ENCODE measurements at places on chromosomes 1 and 21.

- no peak for DNase-seq
These were observed 382.8 kb downstream of the AMY1C start for GRCh38 chr1:104132382-104132973.

- no peak for DNase-seq
These were observed 230.1 kb downstream of the DUSP10 start for GRCh38 chr1:221511797-221512196.

DNA sequence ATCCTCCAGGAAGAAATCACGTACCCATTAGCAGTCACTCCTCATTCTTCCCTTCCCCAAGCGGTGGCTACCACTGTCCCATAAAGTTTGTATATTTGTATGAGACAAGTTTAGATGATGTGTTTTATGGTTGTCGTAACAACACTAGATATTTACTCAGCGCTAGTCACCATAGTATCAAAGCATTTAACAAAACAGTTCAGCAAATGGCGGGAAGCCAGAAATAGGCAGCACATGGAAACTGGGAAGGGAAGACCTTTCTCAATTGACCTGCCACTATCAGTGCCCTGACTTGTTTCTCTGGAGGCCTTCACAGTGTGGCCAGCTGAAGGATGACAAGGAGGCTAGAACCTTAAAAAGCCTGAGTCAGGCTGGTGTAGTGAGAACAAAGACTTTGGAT is 31.1 kb downstream of the CNST start:
- no peak for DNase-seq

DNA sequence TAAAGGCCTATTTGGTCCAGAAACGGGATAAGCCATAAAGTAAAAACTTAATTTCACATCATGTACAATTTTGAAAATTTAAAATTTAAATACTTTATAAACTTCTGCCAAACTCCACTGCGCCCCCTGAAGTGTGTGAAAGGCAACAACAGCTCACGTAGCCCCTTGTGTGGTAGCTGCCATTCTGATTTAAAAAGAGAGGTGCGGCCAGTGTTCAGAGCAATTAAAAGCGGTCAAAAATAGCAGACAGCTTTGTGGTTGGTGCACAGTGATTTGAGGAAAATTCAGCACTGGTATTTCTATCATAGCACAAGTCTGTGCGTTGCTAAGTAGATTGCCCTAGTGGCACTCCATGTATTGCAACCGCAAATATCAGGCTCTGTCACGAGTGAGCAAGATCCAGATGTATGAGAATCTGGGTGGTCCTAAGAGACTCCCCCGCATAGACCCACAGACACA is 122.5 kb downstream of the ATG4C start:
- no peak for DNase-seq

GRCh38 chr1:157870490-157870889 is 28.9 kb upstream of the CD5L start:
- no peak for DNase-seq

- no peak for DNase-seq
These were observed 14.7 kb upstream of the LY9 start for GRCh38 chr1:160781186-160781766.

DNA sequence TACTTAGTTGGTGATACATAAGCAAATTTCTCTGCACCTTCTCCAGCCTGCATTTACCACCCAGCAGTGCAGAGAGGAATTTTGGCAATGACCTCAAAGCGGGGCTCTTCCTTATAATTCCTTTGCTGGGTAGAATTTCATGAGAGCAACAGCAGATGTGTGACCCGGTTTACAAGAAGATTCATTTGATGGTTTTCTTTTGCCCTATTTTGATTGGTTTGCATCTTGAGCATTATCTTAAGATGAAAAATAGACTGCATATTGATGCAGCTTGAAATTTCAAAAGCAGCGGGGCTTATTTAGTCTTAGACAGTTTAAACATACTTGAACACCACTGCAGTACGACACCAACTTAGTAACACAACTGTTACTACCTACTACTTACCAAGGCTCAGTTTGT is 378.9 kb downstream of the TTLL7 start:
- no peak for DNase-seq

DNA sequence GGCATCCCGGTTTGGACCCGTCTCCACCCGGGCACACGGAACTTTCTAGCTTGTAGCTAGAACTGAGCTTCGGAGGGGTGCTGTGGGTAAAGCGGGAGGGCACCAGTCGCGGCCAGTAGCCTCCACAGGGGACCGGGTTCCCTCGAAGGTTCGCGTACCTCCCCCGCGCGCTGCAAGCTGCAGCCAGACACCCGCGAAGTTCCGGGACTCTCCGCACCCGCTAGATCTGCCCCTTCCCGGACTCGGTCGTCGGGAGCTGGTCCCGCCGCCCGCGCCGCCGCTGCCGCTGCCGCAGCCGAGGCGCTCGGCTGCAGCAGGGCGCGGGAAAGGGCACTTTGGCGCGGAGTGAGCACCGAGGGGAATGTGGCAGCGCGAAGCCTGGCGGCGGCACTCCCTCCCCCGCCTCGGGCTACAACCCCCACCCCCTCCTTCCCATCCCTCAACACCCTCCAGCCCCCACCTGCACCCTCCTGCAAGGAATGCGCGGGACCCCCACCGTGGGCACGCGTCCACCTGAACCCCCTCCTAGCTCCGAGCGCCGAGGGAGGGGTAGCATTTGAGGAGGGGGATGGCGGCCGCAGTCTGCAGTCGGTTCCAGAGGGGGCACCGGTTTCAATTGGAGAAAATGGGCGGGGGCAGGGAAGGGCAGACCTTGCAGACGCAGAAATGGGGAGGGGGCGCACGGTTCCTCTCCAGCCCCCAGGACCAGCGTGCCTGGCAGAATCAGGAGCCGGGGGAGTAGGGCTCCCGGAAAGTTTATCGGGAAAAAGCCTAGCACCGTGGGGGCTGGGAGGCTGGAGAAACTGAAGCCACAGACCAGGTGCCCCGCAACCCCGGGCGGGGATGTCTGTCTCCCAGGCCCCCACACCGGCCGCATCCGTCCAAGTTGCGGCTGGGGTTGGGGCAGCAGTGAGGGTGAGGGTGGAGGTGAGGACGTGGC is 968 bp downstream of the CSMD2 start:
- DNase-seq = no peak

GRCh38 chr1:193458628-193459027 is 272.2 kb upstream of the B3GALT2 start:
- no peak for DNase-seq

DNA sequence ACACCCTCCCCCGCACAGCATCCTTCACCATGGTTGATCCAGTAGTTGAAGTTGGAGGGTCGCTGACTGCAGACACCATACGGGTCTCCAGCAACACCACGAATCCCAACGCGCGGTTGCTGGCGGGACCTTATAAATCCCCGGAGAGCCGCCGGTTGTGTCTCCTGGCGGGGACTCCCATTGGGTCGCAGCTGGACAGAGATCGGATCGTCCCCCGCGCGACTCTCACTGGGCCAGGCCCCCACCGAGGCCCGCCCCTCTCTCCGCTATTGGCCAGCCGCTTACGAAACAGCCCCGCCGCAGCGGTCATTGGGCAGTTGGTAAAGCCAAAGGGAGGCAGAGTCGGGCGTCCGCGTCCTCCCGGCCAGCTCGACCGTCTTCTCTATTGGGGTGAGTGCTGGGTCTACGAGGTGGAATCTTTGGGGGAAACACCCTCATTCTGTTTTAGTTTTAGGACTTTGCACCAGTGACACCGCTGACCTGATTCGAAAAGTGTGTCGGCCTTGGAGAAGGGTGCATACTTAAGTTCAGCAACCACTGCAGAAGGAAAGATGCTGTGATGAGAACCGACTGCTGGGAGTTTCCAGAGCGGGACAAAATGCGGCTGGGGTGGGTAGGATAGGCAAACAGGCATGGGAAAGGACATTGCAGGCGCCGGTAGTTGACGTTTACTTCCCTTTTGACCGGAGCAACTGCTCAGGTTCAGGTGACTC is 27.4 kb downstream of the RABIF start:
- DNase-seq = peak; percentile 69

- DNase-seq = no peak
These were observed 6.1 kb upstream of the RIPPLY3 start for GRCh38 chr21:37000381-37000780.

DNA sequence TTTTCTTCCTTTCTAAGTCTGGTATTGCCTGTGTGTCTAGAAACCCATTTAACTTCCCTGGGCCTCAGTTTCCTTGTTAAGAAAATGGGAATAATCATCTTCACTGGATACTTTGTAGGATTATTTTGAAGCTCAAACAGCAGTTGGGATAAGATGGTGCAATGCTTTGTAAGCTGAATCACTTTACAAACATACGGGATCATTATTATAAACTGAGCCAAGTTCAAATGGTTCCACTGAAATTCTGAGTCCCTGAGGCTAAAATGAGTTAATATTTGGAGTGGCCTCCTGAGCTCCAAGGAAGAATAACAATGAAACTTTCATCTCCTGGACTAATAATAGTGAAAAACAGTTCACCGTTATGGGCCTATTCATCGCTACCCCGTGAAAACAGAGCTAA is 388.0 kb downstream of the PLPP3 start:
- DNase-seq = no peak

GRCh38 chr1:207418351-207418750 is 35.8 kb upstream of the CR2 start:
- no peak for DNase-seq

- DNase-seq = no peak
These were observed 13.9 kb downstream of the RAP1GAP start for GRCh38 chr1:21655259-21655658.

DNA sequence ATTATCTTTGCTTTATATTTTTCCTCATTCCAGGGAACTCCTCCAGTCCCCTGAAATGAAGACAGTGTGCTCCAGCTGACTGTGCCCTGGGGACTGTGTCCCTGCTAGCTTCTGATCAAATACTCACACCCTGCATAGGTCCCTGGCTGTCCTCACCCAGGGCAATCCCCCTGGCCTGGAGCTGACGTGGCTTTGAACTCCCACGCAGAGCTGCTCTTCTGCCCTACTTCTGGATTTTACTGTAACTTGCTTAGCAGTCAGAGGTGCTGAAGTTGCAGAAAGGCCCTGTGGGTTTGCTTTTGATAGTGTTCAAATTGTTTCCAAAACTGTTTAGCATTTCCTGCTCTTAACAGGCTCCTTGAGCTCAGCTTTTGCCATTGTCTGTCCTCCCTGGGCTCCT is 186.5 kb downstream of the FASLG start:
- DNase-seq = peak; percentile 36

DNA sequence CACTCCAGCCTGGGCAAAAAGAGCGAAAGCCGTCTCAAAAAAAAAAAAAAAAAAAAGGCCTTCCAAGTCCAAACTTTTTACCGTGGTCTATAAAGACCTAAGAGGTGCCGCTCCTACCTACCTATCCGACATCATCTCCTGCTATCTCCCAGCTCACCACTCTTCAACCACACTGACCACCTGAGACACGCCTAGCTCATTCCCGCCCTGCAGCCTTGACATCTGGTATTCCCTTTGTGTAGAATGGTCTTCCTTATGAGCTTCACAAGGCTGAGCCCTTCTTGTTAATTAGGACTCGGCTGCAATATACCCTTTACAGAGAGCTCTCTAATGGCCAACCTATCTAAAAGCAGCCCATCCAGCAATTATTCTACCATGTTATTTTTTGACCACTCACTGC is 680 bp downstream of the MAGOH start:
- DNase-seq = no peak

Measured in stimulated activated naive B cell treated with anti-CD40 and anti-IgM and Interleukin-4, amounts not matched to agents 10 μg/mL and 1 μg/mL and 100 μg/mL, for 72 hours (primary cell).